ENCODE measurements at places on chromosomes 12 and 14. TPM values are rescaled to one million over a fixed set of nuclear protein-coding genes. Genes with fewer than 3 reads are reported as not detected.

- DNase-seq, result peak; percentile 30
Observed at GRCh38 chr12:70849265-70849960, 71.1 kb downstream of the PTPRR start.

- no peak for DNase-seq
Observed at GRCh38 chr12:111184161-111184560, 184.7 kb downstream of the PHETA1 start.

GRCh38 chr14:24058260-24058950 lies 6.6 kb downstream of the CARMIL3 start:
- peak; percentile 84 for DNase-seq

GRCh38 chr14:78455896-78456435 lies 285.8 kb downstream of the NRXN3 start:
- DNase-seq, result no peak

DNA sequence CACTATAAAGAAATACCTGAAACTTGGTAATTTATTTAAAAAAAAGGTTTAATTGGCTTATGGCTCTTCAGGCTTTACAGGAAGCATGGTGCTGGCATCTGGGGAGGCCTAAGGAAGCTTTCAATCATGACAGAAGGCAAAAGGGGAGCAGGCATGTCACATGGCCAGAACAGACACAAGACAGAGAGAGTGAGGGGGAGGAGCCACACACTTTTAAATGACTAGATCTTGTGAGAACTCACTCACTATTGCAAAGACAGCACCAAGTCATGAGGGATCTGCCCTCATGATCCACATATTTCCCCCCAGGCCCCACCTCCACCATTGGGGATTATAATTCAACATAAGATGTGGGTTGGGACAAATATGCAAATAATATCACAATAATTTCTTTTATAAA lies 355.6 kb downstream of the DAD1 start:
- DNase-seq, result no peak

- no peak for DNase-seq
Observed at GRCh38 chr12:27330846-27331245, 1.8 kb upstream of the BMAL2 start.

DNA sequence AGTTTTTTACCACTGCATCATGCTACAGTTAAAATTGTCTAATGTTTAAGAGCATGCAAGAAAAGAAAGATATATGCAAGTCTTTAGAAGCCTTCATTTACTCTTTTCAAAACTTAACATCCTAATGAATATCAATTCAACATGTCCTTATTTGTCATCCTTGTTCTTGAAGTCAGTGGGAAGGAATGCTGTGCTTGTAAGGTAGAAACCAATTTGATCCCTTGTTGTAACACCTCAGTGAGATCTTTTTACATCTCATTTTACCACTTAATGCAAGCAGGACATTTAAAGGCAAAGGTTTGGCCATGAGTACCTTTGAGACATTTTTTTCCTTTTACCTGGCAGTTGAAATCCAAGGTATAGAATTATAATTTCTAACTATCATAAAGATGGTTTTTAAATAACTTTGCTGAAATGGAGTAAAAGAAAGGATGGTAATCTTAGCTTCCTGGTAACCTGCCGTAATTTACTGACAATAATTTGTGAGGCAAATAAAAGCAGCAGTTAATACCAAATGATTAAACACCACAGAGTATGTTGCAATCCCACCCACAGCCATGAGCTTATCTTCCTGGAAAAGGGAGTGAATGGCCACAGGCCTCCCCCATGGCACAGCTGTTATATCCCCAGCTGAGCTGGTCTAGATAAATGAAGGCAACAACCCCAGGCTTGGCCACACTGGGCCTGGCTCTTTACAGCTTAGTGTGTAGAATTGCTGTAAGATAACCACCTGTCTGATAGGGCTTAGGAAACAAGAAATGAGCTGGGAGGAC lies 33.2 kb upstream of the STRN3 start:
- DNase-seq, result peak; percentile 5

Gene CD163L1
- 24.8 TPM for total RNA-seq

GRCh38 chr14:72347118-72347517 lies 414.9 kb downstream of the RGS6 start:
- no peak for DNase-seq

Data from umbilical cord (tissue), 2 donors.